ENCODE measurements at places on chromosomes 5 and 9.

DNA sequence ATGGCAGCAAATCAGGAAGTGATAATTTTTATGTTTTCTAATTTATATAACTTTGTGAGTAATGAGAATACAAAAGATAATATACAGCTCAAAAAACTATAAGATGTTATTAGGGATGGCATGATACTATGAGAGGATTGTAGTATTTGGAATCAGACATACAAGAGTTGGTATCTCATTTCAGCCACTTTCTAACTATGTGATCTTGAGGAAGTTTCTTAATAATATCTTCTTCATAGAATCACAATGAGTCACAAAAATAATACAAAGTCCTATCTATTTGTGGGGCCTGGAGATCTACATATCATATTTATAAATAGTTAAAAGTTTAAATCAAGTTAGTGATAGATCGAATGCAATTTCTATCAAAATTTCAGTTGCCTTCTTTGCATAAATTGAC is 23.7 kb upstream of the TMED7 start:
- no peak for DNase-seq

GRCh38 chr5:132876020-132876759 is 2.7 kb downstream of the LEAP2 start:
- no peak for DNase-seq

GRCh38 chr5:141866096-141866495 is 12.1 kb downstream of the PCDH1 start:
- peak; percentile 99 for DNase-seq

DNA sequence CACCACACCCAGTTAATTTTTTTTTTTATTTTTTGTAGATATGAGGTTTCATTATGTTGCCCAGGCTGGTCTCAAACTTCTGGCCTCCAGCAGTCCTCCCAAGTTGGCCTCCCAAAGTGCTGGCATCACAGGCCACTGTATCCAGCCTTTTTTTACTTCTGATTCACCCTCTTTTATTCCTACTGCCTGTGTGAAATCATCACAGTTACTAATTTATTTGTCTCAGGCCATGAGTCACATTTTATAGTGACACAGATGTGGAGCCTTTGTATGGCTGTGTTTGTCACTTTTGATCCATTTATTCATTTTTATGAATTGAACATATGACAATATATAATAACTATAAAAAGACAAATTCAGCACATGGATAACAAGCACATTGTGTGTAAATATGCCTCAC is 67.1 kb upstream of the SNX2 start:
- DNase-seq: no peak

- no peak for DNase-seq
Measured at GRCh38 chr5:9249231-9249630, 296.6 kb downstream of the SEMA5A start.

GRCh38 chr5:10615693-10616092 is 51.8 kb downstream of the ANKRD33B start:
- DNase-seq: no peak

DNA sequence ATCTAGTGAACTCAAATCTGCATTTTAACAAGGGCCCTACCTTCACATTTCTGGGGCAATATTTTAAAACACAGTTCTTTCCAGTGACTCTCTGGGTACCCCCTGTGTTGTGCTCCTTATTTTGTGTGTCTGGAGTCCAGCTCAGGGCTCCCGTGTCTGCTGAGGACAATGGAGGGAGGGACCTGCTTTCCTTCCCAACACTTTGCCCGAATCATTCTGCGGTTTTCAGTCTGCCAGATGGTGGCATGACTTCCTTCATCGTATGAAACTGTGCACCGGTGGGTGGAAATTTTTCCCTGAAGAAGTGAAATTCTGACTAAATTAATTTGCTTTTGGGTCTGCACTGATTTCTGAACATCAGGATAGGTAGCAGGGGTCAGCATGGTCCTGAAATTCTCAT is 153.6 kb upstream of the CD180 start:
- no peak for DNase-seq

GRCh38 chr9:133506653-133507038 is 18.1 kb downstream of the MYMK start:
- peak; percentile 30 for DNase-seq

DNA sequence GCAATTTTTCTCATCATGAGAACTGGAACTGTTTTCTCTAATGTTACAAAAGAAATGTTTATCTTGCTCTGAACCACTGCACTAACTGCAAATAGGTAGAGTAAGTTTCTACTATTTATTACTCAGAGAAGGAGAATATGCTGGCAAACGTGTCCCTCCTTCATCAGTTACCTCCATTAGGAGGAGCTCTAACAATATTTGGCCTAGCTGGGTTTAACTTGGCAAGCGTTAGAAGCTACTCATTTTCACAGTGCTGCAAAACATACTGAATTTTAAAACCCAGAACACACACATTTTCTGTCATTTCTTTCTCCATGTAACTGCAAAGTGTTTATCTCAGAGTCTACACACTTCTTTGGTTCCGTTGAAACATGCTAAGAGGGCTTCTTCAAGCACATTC is 101.0 kb upstream of the GABRG2 start:
- no peak for DNase-seq

- no peak for DNase-seq
Measured at GRCh38 chr9:91930475-91930874, 19.6 kb downstream of the ROR2 start.

DNA sequence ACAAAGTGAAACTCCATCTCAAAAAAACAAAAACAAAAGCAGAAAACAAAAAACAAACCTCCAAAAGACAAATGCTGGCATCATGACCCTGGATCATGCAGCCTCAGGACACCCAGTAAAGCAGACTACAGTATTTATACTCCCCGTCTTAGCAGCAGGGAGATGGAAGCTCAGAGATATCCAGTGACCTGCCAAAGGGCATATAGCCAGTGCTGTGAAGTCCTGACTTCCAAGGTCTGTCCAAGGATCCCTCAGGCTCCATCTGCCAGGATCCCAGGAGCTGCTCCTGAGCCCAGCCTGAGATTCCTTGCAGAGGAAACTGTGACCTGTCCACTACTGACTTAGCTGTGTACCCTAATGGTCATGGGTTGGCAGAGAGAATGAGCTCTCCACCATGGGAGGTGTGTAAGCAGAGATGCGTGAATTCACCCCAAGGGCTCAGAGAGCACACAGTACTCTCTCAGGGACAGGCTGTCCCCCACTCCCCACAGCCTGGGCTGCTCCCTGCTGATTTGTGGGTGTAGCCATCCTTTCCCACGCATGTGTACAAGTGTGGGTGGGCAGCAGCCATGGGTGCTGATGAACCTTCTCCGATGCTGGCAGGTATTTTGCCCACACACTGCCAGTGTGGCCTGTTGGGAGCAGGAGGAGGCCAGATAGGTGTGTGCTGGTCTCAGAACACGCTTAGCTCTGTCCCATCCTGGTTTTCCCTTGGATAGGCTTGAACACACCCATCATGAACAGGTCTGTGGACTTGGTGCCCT is 2.1 kb upstream of the WNK2 start:
- DNase-seq: no peak

DNA sequence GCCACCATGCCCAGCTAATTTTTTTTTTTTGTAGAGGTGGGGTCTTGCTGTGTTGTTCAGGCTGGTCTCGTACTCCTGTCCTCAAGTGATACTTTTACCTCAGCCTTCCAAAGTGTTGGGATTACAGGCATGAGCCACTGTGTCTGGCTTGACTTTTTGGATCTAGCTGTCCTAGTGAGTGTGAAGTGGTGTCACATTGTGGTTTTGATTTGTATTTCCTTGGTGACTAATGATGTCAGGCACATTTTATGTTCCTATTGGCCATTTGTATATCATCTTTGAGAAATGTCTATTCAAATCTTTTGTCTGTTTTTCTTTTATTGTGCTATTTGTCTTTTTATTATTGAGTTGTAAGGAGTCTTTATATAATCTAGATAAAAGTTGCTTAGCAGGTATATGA is 53.5 kb upstream of the MCCC2 start:
- no peak for DNase-seq

DNA sequence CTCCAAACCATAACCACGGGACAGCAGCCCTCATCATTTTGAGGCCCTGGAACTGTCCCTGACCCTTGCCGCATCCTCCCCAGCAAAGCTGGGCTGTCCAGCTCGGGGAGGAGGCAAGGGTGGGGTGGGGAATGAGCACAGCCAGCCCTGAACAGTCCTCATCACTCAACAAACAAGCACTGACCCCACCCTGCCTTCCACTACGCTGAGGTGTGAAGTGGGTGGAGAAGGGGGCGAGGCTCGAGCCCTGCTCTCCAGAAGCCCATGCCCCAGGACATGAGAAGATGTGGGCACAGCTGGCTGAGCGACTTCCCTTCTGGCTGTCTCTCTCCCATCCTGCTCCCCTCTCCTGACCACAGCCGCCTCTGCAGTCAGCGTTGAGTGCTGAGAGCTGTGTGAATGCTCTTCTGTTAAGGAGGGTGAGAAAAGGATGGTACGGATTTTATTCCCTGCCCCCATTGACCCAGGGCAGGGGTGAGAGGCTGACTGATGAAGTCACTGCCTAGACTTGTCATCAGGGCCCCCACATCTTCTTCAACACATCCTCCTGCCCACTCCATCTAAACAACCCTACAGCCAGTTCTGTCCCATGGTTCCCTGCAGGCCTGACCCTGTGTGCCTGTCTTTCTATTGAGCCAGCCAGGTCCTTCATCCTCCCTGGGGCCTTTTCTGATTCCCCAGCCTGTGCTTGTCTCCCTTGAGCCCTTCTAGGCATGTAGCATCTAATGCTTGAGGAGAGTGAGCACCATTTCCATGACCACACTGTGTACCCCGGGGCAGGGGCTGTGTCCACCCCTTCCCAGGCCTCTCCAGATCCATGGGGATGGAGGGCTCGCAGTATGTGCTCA is 276.0 kb downstream of the FSTL4 start:
- no peak for DNase-seq

GRCh38 chr5:148474025-148474511 is 90.3 kb downstream of the FBXO38 start:
- no peak for DNase-seq
